NCI-H187 (cell line): ENCODE measurements at places on chromosomes 16 and 17.

DNA sequence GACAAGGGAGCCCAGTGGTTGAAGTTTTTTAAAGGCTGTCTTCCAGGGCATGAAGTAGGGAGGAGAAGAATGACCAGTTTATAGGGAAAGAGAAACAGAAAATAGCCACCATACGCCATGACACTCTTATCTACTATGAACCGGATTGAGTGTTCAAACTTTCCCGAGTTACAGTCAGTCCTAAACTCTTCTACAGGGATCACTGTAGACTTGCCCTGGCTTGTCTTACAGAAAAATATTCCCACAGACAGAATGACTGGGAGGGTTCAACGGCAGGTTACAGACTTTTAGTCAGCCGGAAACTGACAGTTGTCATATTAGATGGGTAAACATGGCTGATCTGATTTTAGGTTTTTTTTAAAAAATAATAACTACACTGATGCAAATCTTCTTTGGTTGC, 662.5 kb upstream of the SOX9 start:
- DNase-seq: no peak

DNA sequence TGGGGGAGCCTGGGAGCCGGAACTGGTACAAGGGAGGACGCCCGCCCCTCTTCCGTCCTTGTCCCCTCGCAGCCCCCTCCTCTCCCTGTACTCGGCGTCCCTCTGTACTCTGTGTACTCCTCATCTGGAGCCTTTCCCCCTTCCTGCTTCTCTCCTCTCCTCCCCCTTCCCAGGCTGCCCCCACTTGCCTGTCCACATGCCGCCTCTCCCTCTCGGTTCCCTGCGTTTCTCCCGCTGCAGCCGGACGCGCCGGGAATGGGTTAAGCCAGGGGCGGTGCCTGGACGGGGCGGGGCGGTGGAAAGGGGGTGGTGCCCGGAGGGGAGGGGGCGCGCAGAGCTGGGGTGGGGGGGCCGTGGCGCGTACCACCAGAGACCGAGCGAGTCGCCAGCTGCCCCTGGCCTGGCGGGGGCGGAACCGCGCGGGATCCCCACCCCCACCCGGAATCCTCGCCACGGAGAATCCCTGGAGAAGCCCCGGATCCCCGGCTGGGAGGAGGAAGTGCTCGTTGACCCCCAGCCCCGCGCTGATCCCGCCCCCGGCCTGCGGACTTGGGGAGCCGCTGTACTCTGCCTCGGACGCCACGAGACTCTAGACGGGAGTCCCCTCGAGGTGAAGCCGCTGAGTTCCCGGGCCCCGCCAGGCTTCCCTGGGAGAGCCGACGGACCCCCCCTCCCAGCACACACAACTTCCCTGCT, 22.6 kb downstream of the GJD3 start:
- DNase-seq: no peak

- DNase-seq: no peak
These were observed 17.4 kb downstream of the C16orf87 start for GRCh38 chr16:46813611-46814010.

DNA sequence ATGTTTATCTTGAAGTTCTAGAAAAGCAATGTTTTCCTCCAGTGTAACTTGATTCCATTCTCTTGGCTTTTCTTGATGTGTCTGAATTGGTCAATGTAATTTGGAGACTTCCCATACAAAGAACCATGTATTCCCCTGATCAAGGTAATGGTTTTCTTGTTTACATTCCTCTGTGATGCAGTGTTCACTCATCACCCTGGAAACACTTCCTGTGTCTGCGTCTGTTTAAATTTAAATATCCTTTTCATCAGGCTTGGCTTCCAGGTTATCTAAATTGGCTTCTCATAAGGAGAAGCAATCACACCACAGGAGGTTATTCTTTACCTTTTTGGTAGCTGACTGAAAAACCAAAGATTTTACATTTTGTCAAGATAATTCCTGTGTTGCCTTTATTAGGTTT, 237.3 kb upstream of the WSCD1 start:
- no peak for DNase-seq

DNA sequence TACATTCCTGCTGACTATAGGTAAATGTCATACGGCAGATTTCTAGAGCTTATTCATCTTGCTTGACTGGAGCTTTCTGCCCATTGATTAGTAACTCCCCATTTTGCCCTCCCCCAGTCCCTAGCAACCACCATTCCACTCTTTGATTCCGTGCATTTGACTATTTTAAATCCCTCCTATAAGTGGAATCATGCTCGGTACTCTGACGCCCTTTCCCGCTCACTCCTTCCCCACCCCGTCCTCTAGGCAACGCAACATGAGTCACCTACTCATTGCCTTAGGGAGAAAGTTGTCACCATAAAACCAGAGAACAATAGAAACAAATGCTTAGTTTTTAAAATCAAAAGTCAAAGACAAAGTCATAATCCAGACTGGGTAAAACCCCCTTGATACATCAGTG, 45.5 kb upstream of the RBBP6 start:
- no peak for DNase-seq

DNA sequence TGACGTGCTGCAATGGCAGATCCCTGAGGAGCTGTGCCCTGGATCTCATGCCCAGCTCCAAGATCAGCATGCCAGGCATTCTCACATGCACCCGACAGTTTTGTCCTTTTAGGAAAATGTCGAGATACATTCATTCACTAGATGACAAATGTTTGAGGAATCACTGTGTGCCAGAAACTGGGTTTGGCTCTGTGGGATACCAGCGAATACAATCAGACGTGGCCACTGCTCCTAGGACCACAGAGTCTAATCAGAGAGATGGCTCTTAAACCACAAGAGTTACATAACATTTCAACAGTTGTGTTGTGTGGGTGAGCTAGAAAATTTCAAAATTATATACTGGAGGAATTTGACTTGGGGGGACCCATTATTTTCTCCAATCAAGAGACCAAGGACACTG, 579.7 kb downstream of the CDH13 start:
- DNase-seq: no peak

- DNase-seq: no peak
These were observed 811.6 kb upstream of the GOT2 start for GRCh38 chr16:59545721-59546120.

DNA sequence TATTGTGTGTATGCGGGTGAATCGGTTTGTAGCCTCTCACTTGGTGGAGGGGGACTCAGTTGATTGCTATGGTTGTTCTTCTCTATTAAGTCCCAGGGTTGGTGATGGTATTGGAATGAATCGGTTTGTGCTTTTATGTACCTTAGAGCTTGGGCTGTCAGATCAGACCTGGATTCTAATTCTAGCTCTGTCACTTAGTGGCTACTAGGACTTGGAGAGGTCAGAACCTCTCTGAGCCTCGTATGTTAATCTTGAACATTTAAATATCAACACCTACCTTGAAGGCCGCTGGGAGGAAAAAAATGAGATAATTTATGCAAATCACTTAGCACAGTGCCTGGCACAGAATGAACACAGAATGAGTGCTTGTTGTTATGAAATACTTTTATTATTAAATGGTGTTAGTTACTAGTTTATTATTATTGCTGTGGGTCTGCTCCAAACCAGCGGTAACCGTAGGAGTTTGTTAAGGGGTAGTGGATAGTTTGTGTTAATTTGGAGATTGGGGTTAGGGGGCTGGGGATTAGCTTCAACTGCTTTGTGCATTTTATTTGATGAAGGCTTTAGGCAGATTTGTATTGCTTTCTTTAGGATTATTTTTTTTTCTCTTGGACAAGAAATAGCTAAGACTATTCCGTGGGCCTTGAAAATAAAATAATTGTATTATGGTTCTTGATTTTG, 3.5 kb downstream of the KDM6B start:
- no peak for DNase-seq

DNA sequence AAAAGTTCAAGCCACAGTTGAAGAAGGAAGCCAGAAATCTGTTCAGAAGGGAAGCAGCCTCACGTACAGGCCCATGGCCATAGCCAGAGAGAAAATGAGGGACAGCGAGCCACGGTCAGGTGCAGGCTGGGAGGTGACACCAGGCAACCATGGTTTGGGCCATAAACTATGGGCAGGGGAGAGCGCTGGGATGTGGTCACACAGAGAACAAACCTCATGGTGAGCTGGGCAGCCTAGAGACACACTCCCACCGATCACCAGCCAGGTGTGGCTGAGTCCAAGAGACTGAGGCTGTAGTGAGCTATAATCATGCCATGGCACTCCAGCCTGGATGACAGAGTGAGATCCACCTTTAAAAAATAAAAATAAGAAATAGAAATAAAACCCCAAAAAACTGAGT, 76.5 kb downstream of the NETO2 start:
- DNase-seq: no peak

- no peak for DNase-seq
These were observed 48.8 kb downstream of the DNAH3 start for GRCh38 chr16:21101631-21102420.
